ENCODE measurements at places on chromosomes 7 and 10.

GRCh38 chr10:13414855-13415254 lies 66.8 kb upstream of the SEPHS1 start:
- DNase-seq: peak; percentile 25
- H3K4me1 ChIP-seq: no peaks in the 10 kb centered on the region
- H3K4me3 ChIP-seq: no peak overlapping the region
- no peak overlapping the region for H3K27ac ChIP-seq
- H3K27me3 ChIP-seq: peaks cover 3% of the 10 kb centered on the region

DNA sequence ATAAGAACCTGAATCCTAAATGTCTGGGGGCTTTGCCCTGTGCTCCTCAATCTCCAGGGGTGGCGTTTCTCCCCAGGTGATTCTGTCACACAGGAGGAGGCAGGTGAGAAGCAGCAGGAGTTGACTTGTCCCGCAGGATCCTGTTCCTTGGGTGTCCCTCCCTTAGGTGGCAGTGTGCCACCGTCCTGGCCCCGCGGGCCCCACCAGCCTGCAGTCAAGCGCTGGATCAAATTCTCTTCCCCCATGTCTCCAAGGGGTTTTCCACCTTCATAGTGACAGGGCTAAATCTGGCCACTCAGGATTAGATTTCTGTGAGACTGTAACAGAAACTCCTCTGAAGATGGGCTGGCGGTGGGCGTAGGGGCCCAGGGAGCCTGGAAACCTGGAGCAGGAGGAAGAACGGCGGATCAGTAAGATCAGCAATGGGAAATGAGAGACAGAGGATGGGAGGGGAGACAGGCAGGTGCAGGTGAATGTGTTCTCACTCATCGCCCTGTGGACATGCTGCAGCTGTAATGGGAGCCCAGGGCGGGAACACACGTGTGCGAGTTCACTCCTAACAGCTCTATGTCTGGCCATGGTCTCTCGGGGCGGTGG lies 329.2 kb upstream of the COBL start:
- H3K36me3 ChIP-seq: no peaks in the 10 kb centered on the region
- no peak overlapping the region for H3K4me3 ChIP-seq
- no peak overlapping the region for H3K27ac ChIP-seq
- H3K27me3 ChIP-seq: no peaks in the 10 kb centered on the region
- DNase-seq: no peak

DNA sequence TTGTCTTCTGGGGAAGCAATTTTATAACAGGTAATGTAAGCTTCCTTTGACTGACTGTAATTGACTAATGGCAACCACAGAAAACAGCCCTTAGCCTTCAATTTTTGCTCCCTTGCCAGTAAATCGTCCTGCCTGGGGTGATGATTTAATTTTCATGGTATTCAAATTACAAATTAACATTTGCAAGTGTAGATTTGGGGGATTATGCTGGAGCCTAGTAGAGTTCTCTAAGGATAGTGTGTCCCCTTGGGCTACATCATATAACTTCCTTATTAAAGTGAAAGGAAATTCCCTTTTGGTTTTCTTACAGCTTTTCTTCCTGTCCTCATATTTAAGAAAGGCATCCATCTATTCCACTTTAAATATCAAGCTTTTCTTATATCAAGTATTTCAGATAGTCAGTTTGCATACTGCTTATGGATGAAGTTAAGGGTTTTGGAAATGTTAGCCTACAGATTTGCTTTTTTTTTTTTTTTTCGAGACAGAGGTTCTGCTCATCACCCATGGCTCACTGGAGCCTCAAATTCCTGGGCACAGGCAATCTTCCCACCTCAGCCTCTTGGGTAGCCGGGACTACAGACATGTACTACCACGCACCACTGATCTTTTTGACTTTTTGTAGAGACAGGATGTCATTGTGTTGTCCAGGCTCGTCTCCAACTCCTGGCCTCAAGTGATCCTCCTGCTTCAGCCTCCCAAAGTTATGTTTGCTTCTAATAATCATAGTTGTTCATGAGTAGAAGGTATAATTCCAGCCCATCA lies 35.9 kb upstream of the HDAC9 start:
- no peak for DNase-seq
- H3K36me3 ChIP-seq: no peaks in the 10 kb centered on the region
- no peaks in the 10 kb centered on the region for H3K4me1 ChIP-seq
- no peak overlapping the region for H3K27ac ChIP-seq
- H3K27me3 ChIP-seq: no peaks in the 10 kb centered on the region

DNA sequence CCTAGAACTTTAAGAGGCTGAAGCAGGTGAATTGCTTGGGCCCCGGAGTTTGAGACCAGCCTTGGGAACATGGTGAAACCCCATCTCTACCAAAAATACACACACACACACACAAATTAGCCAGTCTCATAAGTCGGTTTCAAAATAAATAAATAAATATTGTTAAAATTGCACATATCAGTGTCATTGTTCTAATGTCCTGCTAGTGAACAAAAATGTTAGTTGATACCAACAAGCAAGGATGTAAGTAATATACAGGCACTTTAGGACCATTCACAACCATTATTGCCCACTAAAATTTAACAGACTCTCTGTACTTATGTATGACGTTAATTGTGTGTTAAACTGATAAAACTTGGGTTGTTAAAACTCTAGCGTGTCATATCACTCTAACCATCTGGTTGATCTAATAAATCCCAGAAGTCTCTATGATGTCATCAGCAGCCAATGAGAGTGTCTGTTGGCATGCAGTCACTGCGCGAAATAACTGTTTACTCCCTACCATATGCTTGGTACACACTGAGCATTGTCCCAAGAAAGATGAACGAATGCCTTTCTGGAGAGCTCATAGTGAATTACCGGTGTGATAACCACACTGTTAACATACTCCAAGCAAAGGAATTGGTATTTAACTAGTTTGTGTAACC lies 30.4 kb upstream of the OTUD1 start:
- no peak for DNase-seq
- H3K36me3 ChIP-seq: no peaks in the 10 kb centered on the region
- H3K27ac ChIP-seq: no peak overlapping the region
- H3K4me1 ChIP-seq: no peaks in the 10 kb centered on the region
- no peaks in the 10 kb centered on the region for H3K27me3 ChIP-seq

DNA sequence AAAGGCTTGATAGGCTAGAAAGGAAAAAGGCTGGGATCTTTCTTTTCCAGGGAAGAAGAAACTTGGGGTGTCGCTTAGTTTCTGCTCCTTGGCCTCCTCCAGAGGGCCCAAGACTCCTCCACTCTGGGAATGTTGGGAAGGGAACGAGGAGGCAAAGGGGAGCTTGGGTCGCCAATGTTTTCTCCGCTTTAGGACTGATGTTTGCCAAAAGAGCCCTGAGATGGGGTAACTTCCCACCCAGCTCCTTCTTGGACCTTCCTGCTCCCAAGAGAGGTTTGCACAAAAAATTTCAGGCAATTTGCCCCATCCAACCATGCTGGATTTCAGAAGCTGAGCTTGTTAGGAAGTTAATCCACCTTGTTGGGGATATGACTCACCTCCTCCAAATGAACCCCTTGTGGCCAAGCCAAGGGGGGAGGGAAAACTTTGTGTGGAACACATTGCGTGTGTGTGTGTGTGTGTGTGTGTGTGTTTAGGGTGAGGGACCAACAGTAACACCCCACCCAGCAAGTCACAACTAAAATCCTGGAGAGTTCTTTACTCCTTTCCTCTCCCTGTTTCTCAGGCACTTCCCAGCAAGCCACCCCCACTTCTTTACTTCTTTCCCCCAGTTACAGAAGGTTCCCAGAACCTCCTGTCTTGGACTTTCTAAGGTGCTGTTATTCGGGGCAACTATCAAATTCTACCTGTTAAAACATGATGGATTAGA lies 8.7 kb upstream of the HOXA2 start:
- H3K36me3 ChIP-seq: no peaks in the 10 kb centered on the region
- H3K27me3 ChIP-seq: no peaks in the 10 kb centered on the region
- no peak overlapping the region for H3K4me3 ChIP-seq
- peak; percentile 87 for DNase-seq
- H3K4me1 ChIP-seq: peaks cover 76% of the 10 kb centered on the region
- H3K27ac ChIP-seq: peak overlapping the region; percentile 96

- DNase-seq: no peak
- peaks cover 66% of the 10 kb centered on the region for H3K4me1 ChIP-seq
- no peak overlapping the region for H3K4me3 ChIP-seq
These were observed 85.5 kb downstream of the PTPRE start for GRCh38 chr10:127992376-127992775.

GRCh38 chr10:24339387-24339786 lies 130.4 kb downstream of the KIAA1217 start:
- no peak for DNase-seq
- H3K4me3 ChIP-seq: no peak overlapping the region
- H3K27ac ChIP-seq: no peak overlapping the region
- H3K4me1 ChIP-seq: no peaks in the 10 kb centered on the region
- H3K36me3 ChIP-seq: no peaks in the 10 kb centered on the region

GRCh38 chr7:50599385-50599784 lies 34.2 kb upstream of the DDC start:
- no peak overlapping the region for H3K27ac ChIP-seq
- peaks cover 19% of the 10 kb centered on the region for H3K36me3 ChIP-seq
- H3K4me1 ChIP-seq: peaks cover 3% of the 10 kb centered on the region
- DNase-seq: no peak

- H3K27ac ChIP-seq: no peak overlapping the region
- DNase-seq: no peak
- no peak overlapping the region for H3K4me3 ChIP-seq
- H3K27me3 ChIP-seq: no peaks in the 10 kb centered on the region
- no peaks in the 10 kb centered on the region for H3K36me3 ChIP-seq
- H3K4me1 ChIP-seq: no peaks in the 10 kb centered on the region
These were observed 18.1 kb downstream of the POLR1F start for GRCh38 chr7:19690736-19691135.

GRCh38 chr7:1738511-1738910 lies 68.4 kb downstream of the ELFN1 start:
- peaks cover 15% of the 10 kb centered on the region for H3K4me1 ChIP-seq
- DNase-seq: no peak
- H3K36me3 ChIP-seq: no peaks in the 10 kb centered on the region
- no peaks in the 10 kb centered on the region for H3K27me3 ChIP-seq
- H3K4me3 ChIP-seq: no peak overlapping the region
- no peak overlapping the region for H3K27ac ChIP-seq

DNA sequence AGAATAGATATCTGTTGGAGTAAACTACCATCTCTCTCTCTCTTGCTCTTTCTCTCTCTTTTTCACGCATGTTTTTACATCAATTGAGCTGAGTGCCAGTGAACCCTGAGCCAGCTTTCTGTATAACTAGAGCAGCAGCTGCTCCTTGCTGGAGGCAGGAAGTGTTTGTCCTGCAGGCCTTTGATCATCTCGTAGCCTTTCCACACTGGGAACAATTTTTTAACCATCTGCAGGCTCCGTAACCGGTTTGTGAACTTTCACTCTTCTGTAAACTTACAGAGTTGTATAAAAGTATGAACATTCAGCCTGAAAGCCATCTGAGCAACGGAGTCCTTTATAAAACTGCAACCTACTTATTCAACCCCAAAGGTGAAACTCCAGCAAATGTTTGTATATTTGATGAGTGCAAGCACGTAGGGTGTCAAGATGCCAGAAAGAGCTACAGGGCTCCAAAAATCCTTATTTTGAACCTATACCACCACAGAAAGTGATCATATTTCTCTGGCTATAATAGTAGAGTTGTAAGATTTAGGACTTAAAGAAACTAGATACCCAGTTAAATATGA lies 162.8 kb upstream of the NFE2L3 start:
- no peak overlapping the region for H3K27ac ChIP-seq
- H3K36me3 ChIP-seq: no peaks in the 10 kb centered on the region
- no peaks in the 10 kb centered on the region for H3K4me1 ChIP-seq
- no peak overlapping the region for H3K4me3 ChIP-seq

GRCh38 chr7:110209884-110210283 lies 881.0 kb upstream of the LRRN3 start:
- no peaks in the 10 kb centered on the region for H3K36me3 ChIP-seq
- no peak overlapping the region for H3K4me3 ChIP-seq
- H3K27me3 ChIP-seq: no peaks in the 10 kb centered on the region
- H3K27ac ChIP-seq: no peak overlapping the region

- H3K27me3 ChIP-seq: peaks cover 3% of the 10 kb centered on the region
- peaks cover 13% of the 10 kb centered on the region for H3K4me1 ChIP-seq
- no peak for DNase-seq
- H3K27ac ChIP-seq: no peak overlapping the region
These were observed 436.5 kb upstream of the MGMT start for GRCh38 chr10:129030603-129030895.

DNA sequence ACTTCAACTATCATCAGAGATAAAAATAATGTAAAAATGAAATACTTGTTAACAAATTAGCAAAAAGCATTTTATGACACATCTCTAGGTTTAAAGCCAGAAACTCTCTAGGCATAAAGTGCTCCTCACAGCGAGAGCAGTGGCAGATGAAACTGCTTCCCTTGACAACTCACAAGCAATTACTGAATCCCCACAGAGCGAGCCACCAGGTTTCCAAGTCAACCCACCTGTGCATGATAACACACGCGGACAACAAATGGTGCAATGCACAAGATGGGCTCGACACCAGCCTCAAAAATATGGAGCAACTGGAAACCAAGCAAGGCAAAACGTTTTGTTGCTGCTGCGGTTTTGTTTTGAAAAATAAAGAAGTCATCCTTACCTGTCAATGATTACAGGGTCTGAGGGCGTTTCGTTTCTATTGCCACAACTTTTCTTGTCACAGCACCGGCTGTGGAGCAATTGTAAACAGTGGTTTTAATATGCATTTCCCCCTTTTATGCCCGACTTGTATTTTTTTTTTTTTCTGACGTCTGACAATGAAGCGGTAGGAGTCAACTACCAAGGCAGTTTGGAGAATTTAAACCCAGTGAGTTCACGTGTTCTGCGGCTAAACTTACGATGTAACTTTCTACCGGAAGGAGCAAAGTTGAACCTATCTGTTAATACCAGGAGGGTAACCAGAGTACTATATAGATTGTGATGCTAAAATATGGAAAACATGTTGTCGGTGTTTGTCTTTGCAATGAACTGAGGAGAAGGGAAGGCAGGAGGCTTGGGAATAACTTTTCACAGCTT lies 7.0 kb downstream of the EBF3 start:
- H3K4me3 ChIP-seq: no peak overlapping the region
- H3K27me3 ChIP-seq: peaks cover 51% of the 10 kb centered on the region
- no peaks in the 10 kb centered on the region for H3K4me1 ChIP-seq
- no peak overlapping the region for H3K27ac ChIP-seq
- no peak for DNase-seq

DNA sequence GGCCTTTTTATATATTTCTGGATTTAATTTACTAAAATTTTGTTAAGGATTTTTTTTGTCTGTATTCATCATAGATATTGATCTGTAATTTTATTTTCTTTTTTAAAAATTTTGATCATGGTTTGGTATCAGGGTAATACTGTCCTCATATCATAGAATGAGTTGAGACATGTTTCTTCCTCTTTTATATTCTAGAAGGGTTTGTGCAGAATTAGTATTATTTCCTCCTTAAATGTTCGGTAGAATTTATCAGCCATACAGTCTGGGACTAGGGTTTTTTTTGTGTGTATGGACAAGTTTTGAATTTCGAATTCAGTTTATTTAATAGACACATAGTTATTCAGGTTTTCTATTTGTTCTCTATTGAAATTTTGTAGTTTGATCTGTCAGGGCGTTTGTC lies 54.0 kb downstream of the SHOC2 start:
- H3K36me3 ChIP-seq: no peaks in the 10 kb centered on the region
- no peak overlapping the region for H3K4me3 ChIP-seq
- H3K27me3 ChIP-seq: no peaks in the 10 kb centered on the region
- H3K27ac ChIP-seq: no peak overlapping the region
- no peaks in the 10 kb centered on the region for H3K4me1 ChIP-seq
- DNase-seq: no peak

Data from endothelial cell of umbilical vein (primary cell).